Muscle of leg (tissue), 16 donors: ENCODE measurements at places on chromosomes 1 and 21. TPM values are rescaled to one million over a fixed set of nuclear protein-coding genes. Genes with fewer than 3 reads are reported as not detected.
A peak's percentile ranks its signal among the peaks of the same experiment; 100 is the strongest.

BECN2 gene
- total RNA-seq, result 0.09 TPM

RAB4A gene
- total RNA-seq, result 39.0 TPM

GNAT2 gene
- total RNA-seq, result 0.13 TPM

ST6GALNAC5 gene
- 2.8 TPM for total RNA-seq

PTCH2 gene
- total RNA-seq, result 2.7 TPM

GRCh38 chr1:211529011-211529410 lies 37.0 kb upstream of the RD3 start:
- no peak for DNase-seq

- no peak for DNase-seq
Observed at GRCh38 chr21:44334329-44335030, 4.7 kb downstream of the CFAP410 start.

DNA sequence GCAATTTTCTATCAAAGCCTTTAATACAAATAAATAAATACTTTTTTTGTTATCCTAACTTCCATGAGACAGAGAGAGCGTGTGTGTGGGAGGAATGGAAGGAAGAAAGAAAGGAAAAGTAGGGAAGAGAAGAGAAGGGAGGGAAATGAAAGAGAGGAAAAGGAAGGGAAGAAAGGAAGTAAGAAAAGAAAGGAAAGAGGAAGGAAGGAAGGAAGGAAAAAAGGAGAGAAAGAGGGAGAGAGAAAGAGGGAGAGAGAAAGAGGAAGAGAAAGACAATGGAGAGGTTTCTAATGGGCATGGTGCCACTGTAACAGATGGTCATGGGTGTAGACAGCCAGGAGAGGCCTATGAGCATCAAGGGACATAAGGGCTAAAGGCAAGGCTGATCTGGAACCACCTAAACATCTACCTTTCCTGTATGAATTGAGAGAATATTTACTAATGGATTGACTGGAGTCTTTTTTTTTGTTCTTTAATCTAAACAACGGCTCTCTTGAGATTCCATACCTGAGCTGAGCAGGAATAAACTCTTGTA lies 234.9 kb downstream of the PTPRC start:
- no peak for DNase-seq

GRCh38 chr1:111275780-111276433 lies 14.7 kb upstream of the CHIA start:
- no peak for DNase-seq

- DNase-seq, result no peak
Observed at GRCh38 chr1:199176713-199177112, 537.9 kb downstream of the PTPRC start.

DNA sequence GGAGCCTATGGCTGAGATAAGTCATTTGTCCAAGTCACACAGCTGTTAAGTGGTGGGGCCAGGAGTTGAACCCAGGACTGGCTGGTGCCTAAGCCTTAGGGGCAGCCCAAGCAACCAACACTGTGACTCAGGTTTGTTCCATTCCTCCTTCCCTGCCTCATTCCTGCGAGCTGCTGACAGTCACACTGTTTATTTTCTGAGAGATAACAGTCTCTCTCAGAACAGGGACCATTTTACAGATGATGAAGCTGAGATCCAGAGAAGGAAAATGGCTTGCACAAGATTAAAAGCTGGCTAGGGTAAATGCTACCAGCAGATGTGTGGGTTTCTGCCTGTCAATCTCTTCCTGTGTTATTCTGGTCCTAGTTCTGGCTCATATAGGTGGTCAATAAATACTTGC lies 24.3 kb upstream of the TCEA3 start:
- DNase-seq, result no peak

GRCh38 chr1:14612256-14612655 lies 13.8 kb downstream of the KAZN start:
- no peak for DNase-seq

DNA sequence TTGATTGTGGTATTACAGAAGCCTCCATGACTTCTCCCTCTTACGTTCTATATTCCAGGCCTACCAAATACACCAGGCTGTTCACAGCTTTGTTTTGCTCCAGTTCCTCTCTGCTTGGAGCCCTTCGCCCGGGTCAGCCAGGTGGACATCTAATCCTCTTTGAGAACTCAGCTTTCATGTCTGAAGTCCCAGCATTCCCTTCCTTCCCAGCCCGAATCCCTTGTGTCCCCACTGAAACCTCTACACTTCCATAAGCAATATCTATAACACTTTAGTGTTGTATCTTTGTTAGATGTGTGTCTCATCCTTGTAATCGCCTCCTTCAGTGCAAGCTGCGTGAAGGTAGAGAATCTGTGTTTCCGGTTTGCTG lies 1.9 kb downstream of the RNF11 start:
- DNase-seq, result peak; percentile 46

- peak; percentile 83 for DNase-seq
Observed at GRCh38 chr1:234957330-234958065, 171.1 kb downstream of the TOMM20 start.

GRCh38 chr1:30927448-30927847 lies 18.9 kb upstream of the SDC3 start:
- no peak for DNase-seq

DNA sequence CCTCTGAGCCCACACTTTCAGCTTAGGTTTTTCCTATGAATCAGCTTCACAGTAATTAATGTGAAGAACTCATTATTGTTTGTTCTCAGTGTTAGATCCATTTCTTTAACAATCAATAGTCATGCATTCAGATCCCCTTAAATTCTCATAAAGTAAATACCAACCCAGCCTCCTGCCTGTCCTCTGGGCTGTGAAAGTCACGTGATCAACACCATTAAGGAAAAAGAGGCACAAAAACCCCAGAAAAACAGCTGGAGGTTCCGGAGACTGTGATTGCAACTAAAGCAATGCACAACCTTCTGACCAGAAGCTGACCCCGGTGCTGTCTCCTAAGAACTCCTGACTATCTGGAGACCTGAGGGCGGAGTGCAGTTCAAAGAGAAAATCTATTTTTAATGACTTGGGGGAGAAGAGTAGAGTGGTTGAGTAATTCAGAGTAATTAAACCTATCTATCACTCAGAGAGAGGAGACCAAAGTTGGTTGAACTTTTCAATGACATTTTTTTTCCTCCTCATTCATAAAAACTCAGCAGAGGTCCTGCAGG lies 132.5 kb downstream of the PLXNA2 start:
- no peak for DNase-seq

GRCh38 chr1:36440044-36440443 lies 10.2 kb downstream of the OSCP1 start:
- no peak for DNase-seq

DNA sequence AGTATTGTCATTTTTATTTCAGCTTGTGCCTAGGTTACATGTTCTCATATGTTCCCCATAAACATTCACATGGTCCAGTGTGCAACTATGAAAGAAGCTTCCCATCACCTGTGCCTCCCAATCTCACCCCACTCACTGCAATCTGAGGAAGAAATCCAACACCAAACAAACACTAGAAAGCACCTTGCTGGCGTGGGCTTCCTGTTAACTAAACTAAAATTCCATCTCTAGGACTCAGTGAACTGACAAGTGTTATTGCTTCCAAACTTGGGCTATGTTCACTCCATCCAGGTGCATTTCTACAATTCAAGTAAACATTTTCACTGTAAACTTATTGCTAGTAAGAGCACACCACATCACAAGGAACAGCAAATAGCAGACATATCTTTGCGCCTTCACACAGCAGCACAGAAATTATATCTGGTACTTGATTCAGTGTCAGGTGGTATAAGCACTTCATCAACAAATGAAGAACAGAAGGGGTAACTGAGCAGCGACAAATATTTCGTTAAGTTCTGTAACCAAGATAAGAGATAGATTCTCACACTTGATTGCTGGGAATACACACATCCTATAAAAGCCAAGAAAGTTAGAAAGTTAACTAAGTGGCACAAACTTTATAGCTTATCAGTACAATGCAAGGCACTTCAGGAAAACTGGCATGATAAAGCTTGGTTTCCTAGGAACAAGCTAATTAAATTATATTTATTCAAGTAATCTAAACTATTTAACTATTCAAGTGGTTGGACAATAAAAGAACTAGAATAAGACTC lies 8.9 kb upstream of the KCNJ15 start:
- no peak for DNase-seq

- DNase-seq, result no peak
Observed at GRCh38 chr1:21736011-21736410, 46.9 kb downstream of the USP48 start.

DNA sequence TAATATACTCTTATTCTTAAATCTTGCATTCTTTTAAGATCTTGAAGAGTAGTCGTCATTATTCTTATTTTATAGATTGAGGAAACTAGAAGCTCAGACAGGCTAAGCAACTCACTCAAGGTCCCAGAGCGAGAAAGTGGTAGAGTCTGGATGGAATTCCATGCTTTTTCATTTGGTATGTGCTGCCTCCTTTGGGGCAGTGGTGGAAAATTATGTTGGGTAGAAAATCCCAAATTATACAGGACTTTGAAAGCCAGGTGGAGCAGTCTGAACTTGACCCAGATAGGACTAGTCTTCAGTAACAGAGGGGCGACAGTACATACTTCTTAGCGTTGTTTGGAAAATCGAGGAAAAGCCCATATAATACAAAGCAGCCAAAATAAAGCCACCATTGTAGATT lies 205.6 kb downstream of the ATG4C start:
- DNase-seq, result no peak

DNA sequence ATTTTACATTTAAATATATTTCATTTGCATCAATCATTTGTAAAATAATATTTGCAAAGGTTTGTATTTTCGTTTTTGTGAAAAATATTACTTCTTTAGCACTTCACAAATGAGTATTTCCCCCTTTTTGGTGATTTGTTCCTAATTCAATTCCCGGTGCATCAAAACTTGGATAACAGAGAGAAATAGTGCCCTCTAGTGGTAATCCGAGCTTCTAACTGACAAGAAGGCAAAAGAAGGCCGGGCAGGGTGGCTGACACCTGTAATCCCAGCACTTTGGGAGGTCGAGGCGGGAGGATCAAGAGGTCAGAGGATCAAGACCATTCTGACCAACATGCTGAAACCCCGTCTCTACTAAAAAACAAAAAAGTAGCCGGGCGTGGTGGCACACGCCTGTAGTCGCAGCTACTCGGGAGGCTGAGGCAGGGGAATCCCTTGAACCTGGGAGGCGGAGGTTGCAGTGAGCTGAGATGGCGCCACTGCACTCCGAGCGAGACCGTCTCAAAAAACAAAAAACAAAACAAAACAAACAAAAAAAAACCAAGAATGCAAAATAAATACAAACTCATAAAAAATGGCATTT lies 137.7 kb downstream of the COL11A1 start:
- DNase-seq, result peak; percentile 55

GRCh38 chr1:108066808-108067207 lies 101.8 kb upstream of the VAV3 start:
- DNase-seq, result no peak

DNA sequence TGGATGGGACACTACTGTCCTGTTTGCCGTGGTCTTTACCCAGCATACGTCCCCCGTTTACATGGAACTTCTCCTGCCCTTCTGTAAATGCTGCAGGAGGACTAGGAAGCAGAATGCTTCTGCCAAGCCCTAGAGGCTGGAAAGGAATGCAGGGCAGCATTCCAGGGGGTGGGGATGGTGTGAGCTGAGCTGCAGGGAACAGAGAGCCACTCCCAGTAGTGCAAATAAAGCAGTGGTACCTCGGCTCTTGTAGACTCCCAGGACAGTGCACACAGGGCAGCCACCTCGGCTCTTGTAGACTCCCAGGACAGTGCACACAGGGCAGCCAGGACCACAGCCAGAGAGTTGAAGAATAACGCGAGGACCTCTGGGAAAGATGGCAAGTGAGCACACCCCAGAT lies 35.4 kb downstream of the PTPRU start:
- DNase-seq, result peak; percentile 88

GRCh38 chr1:64759968-64760367 lies 15.1 kb downstream of the RAVER2 start:
- no peak for DNase-seq
